Kidney epithelial cell (primary cell): ENCODE measurements at places on chromosomes 3 and 15. TPM values are rescaled to one million over a fixed set of nuclear protein-coding genes. Genes with fewer than 3 reads are reported as not detected.
A peak's percentile ranks its signal among the peaks of the same experiment; 100 is the strongest.

DNA sequence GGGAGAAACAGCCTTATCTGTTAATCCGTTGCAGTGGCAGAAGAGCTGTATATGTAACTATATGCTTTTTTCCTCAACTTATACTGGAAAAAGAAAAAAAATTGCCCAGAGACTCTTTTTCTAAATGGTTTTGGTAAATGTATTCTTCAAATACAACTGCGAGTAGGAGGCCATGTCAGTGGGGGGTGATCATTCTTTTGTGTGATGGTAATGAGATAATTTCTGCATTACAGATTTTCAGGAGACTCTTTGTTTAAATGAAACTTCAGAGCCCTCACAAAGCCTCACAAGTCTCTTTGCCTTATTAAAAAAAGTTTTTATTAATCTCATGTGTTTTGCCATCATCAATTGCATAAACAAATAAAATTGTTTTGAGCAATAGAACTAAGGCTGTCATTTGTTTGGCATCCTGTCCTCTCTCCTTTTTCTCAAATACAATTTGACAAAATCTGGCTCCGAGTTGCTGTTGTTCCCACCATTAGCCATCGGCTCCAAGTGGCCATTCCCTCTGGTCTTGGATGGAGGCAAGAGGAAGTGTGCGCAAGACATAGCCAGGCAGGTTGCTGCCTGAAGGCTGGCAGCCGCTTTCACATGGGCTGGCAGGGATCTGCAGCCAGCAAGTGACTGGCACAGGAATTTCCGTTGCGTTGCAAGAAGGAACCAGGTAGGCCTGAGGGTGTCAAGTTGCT lies 116.7 kb downstream of the FNDC3B start:
- DNase-seq, result no peak

GRCh38 chr3:191141728-191142127 lies 57.3 kb upstream of the OSTN start:
- peak; percentile 59 for DNase-seq

DNA sequence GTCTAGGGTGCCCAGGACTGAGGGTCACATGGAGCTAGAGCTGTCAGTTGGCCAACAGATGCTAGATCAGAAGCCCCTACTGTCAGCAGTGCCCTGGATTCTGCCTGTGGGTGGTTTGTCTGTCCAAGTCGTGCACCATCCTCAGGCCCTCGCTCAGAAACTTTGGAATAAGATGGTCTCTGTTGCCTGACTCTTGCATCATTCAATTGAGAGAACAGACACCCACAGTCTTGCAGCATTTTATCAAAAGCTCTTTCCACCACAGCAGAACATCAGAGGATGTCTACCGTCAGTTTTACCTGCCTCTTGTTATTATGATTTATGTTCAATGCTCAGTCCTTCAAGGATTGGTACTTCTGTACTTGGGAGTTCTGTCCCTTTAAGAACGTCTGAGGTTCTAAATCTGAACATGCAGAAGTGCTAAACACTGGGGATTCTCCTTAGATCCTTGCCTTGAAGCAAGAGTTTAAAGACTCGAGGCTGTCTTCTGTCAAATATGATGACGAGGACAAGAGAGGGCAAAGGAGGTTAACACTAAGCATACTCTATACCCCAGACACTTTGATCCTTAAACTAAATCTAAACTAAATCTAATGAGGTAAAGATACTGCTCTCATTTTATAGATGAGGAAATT lies 4.8 kb downstream of the AQP9 start:
- DNase-seq, result no peak

DNA sequence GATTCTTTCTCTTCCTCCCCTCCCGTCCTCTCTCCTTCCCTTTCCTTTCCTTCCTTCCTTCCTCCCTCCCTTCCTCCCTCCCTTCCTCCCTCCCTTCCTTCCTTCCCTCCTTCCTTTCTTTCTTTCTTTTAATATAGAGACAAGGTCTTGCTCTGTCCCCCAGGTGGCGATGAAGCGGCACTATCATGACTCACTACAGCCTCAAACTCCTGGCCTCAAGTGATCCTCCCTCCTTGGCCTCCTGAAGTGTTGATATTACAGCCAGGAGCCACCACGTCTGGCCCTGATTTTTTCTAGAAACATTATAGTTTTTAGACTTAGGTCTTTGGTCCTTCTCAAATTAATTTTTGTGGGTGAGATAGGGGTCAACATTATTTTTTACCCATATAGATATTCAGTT lies 15.5 kb downstream of the GRM2 start:
- no peak for DNase-seq

GRCh38 chr3:141542202-141542969 lies 55.6 kb downstream of the RASA2 start:
- no peak for DNase-seq

DNA sequence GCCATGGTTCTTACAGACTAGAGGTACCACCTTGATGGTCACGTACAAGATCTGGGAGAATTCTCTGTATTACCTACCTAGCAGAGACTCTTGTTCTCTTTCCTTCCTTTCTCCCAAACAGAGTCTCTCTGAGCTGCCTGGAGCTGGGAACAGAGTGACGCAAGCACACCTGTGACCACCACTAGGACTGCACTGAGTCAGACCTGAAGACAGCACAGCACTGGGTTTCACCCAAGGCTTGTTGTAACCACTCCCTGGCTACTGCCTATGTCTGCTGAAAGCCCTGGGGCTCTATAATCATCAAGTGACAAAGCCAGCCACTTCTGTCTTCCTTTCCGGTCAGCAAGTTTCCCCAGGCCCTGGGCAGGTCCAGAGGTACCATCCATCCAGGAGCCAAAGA lies 293.3 kb upstream of the CNTN4 start:
- no peak for DNase-seq

DNA sequence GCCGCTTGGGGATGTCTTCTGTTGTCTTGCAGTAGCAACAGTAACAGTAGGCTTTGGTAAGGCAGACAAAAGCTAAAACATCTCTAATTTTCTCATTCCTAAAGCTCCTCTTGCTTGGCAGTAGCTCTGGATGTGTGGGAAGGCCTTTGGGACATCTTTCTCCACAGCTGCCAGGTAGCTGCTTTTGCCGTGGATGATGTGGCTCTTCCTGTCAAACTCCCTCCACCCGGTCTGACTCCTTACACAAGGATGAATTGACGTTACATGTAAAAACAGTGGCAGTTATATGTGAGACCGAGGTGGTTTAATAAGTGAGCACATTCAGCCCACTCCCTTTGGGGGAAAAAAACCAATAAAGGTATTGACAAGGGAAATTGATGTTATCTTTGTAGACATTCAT lies 309.1 kb downstream of the TUSC7 start:
- DNase-seq, result no peak

DNA sequence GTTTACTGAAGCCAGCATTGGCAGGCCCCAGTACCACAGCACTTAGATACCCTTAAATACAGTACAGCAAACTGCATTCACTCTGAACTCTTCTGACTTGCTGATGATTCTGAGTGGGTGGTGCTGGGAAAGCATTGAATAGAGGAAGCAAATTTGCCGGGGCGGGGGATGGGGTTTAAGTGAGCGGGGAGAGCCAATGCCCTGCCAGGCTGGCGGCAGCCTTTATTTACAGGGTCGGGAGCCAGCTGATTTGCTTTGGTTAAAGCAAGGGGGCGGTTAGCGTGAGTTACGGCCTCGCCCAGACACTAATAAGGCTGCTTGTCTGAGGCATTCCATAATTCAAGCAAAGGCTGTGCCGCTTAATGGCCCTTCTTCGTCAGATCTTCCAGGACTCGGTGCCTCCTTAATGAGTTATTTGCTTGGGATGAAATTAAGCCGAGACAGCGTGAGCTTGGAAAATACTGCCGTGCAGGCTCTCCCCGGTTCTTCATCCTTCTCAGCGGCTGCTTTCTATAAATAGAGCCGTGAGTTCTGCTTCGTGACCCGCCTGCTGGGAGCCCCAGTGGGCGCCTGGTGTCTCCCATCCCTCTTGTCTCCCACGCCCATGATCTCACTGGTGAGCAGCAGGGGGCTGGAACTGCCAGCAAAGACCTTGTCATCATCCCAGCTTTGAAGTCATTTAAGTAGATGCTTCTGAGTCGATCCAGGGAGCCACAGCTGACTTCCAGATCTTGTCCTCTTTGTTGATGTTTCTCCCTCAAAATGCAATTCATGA lies 25.8 kb downstream of the SPSB4 start:
- no peak for DNase-seq

GRCh38 chr3:158774965-158775364 lies 26.9 kb upstream of the MFSD1 start:
- no peak for DNase-seq

DNA sequence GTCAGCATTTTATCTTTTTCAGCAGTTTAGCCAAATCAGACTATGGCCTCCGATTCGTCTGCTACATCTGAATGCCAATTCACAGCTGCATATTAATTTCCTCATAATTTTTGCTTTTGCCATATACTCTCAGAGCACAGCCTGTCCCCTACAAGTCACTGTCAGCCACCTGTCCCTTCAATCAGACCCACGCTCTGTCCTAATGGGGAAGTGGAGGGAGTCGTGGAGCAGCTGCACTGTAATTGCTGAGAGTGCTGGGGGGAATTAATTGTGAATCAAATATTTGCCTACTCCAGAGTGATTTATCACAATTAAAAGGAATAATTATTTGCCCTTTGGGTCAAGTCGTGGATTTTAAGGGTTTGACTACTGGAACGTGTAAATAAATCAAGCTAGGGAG lies 75.5 kb downstream of the EBLN2 start:
- no peak for DNase-seq

DNA sequence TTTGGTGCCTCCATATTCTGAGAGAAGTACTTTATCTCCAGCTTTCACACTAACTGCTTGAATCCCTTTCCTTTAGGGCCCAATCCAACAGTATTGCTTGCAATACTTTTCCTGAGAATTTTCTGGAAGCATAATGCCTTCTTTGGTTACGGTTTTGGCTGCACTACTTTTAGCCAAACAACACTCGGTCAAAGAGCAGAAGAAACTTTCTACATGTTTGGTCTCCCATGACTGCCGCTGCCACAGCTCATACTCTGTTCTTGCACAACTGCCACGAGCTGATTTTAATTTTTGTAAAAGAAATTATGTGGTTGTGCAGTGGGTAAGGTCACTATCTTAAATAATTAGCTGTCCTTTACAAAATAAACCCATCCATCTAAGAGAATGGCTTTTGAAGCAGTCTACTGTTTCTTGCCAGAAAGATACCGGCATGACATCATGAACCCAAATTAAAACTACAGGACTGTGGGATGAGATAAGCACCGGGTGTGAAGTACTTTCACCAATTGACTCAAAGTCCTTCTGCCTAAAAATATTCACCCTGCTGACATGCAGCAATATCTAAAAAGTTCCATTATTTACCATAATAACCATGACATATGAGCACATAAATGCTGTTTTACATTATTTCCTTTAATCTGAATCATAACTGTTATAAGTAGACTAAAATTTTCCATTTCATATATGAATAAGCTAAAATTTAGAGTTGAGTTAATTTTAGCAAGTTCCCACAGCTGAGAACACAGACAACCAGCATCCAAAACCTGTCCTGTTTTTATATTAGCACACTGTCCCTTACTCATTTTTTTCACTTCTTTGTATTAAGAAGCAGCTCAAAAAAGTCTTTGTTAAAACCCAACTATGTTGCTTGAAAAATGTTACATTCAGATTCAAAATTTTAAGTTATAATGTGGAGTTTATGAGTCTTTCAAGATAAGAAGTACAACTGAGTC lies 1154.3 kb downstream of the EPHA3 start:
- no peak for DNase-seq

DNA sequence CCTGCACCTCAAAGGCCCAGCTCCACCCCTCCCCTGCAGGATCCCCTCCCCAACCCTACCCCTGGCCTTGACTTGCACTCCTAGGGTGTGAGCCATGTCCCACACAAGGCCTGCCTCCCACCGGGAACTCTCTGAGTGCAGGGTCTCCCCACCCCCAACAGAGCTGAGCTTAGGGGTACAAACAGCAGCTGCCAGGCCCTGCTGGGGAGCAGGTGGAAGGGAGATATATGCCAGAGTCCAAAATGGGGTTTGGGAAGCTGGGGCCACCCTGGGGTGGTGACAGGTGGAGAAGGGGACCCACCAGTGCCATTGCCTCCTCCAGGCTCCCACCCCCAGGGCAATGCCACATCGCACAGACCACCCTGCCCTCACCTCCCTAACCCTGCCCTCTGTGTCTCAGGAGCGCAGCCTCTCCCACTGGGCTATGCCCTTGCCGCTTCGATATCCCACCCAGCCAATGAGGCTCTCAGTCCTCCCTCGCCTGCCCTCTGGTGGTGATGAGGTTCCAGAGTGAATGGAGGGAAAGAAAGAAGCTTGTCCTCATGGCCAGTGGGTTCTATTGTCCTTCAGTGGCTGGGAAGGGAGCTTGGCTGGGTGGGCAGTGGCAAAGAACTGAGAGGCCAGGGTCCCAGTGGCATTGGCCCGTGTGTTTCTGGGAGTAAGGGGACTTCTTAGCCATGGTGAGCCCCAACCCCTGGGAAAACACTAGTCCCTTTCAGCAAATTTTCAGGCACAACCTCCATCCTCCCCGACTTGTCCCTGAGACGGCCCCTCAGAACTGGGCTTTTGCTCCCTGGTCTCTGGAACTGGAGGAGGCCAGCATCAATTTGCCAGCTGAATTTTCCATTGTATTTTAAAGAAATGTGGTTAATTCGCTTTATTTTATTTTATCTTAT lies 46.8 kb downstream of the CYP11A1 start:
- no peak for DNase-seq

DNA sequence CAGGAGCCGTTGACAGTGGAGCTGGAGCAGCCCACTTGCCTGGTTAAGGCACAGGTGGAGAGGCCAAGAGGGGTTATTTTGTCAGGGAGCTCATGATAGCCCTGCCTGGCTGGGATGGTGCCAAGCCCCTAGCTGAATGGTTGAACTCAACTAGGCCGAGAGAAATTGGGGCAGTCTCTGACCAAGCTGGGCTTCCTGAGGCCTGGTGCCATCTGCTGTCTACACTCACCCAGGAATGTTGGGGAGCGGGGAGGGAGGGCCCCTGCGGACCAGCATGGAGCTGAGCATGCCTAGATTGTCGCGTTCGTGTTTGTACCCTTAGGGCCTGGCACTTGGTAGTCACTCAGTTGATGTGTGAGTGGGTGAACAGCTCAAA lies 1.2 kb downstream of the BRPF1 start:
- DNase-seq, result no peak

GRCh38 chr3:68699541-68699940 lies 232.8 kb downstream of the TAFA4 start:
- DNase-seq, result no peak

- no peak for DNase-seq
These were observed 767.7 kb upstream of the CFAP20DC start for GRCh38 chr3:59817511-59817910.

SORD gene
- total RNA-seq, result 30.2 and 44.0 TPM in 2 replicates

SLC24A5 gene
- not detected in 2 replicates for total RNA-seq

NEK10 gene
- 0.67 and 1.4 TPM in 2 replicates for total RNA-seq

KAT2B gene
- total RNA-seq, result 1.8 and 2.2 TPM in 2 replicates
